ENCODE measurements at places on chromosomes 5 and 9.

- DNase-seq: no peak
Measured at GRCh38 chr5:146762830-146763229, 115.7 kb downstream of the PPP2R2B start.

- DNase-seq: no peak
Measured at GRCh38 chr9:115121181-115121580, 3.2 kb upstream of the TNC start.

GRCh38 chr5:40578501-40579451 lies 100.9 kb upstream of the PTGER4 start:
- DNase-seq: peak; percentile 76

GRCh38 chr9:125472926-125473701 lies 211.5 kb downstream of the GAPVD1 start:
- no peak for DNase-seq

DNA sequence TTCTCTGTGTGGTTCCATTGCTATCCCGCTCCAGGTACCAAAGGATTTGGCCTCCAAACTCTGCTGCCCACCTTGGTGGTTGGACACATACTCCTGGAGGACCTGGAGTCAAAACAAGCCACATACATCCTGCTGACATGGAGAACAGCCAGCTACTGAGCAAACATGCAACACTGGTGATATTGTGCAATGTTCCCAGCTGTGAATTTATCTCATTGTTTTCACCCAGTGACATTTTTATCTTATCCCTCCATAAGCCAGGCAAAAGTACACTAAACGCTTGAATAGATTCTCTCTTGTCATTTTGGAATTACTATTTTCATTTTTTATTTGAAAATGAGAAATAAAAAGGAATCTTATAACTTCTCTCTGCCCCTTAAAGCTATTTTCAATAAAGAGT lies 11.1 kb upstream of the CTSL start:
- DNase-seq: no peak

DNA sequence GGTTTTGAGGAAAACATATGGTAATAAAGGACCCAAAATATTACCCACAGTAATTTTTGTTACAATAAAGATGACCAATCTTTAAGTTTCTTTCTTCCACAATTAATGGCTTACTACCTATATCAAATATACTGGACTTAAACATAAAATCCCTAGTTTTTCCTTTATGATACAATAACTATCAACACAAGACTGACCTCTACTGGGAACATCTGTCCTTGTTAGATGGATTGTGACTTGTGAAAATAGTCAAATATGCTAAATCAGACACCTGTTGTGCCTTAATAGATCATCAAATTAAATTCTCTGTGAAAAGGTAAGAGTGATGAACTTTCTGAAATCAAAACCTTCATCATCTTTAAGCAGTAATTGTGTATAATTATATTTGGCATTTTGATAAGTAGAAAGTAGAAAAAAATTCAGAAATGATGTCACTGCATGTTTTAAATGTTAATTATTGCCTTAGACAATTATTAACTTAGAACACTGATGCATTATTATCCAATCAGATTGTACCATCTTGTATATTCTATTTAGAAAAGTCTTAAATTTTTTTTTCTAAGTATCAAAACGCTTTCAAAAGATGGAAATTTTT lies 113.6 kb downstream of the DEPDC1B start:
- no peak for DNase-seq

DNA sequence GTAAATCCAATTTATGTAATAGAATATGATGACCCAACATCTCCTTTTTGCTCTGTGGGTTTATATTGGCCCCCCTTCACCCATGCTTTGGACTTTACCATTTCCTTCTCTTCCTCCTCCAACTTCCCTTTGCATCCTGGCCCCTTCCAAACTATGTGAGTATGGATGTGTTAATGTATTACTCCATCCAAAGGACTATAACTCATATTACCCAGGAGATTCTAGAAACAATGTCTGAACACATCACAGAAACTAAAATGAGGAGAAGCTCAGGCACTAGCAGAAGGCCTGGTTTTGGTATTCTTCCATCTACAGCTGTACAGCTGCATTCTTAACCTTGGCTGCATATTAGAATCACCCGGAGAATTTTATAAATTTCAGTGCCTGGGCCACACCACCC lies 110.7 kb downstream of the PDE4D start:
- no peak for DNase-seq

GRCh38 chr5:73528248-73528647 lies 30.0 kb downstream of the BTF3 start:
- no peak for DNase-seq

- DNase-seq: no peak
Measured at GRCh38 chr5:19927170-19927569, 60.8 kb downstream of the CDH18 start.

DNA sequence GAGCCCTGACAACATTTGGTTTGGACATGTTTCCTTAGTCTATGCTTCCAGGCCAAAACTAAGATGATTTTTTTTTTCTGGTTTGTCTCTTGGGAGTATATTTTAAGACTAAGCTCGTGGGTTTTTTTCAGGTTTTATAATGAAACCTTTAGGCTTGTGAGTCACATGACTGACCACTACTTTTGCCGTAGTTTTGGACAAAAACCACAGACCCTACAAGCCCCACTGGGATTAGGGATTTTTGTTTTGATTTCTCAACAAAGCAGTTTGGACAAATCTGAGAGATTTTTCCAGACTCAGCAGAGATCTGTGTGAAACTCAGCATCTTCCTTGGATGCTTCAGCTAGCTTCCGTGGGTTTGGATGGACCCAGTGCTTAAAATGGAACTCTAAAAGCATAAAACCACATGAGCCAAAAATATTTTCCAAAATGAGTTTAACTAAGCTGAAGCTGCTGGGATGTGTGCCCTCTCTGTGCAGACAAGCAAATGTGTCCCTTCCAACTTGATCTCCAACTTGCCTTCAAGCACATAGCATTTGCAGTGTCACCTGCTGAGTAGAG lies 70.3 kb upstream of the SMIM15 start:
- no peak for DNase-seq

DNA sequence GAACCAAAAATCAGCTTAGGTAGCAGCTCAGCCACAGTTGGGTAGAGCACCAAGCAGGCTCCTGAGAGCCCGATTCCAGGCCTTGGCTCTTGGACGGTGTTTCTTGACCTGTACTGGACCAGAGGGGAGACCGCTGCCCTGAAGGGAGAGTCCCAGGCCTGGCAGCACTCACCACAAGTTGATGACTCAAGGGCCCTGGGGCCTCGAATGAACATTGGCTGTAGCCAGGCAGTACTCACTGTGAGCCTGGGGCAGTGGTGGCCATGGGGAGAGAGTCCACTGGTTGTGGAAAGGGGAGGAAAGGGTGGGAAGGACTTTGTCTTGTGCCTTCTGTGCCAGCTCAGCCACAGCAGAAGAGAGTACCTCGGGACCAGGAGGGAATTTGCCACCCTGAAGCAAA lies 166.1 kb downstream of the EDIL3 start:
- no peak for DNase-seq

DNA sequence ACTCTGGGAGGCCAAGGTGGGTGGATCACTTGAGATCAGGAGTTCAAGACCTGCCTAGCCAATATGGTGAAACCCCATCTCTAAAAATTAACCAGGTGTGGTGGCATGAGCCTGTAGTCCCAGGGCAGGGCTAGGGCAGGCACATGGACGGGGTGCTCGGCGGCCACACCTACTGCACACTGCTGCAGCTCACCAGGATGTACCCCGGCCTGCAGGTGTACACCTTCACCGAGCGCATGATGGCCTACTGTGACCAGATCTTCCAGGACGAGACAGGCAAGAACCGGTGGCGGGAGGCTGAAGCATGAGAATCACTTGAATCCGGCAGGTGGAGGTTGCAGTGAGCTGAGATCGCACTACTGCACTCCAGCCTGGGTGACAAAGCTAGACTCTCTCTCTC lies 3.2 kb downstream of the ST6GALNAC4 start:
- DNase-seq: no peak

GRCh38 chr9:100150214-100150613 lies 51.2 kb downstream of the INVS start:
- no peak for DNase-seq

- peak; percentile 36 for DNase-seq
Measured at GRCh38 chr5:88602584-88602983, 280.4 kb downstream of the MEF2C start.

- DNase-seq: no peak
Measured at GRCh38 chr5:31194892-31195555, 1.5 kb downstream of the CDH6 start.

GRCh38 chr5:72434781-72435437 lies 72.3 kb downstream of the ZNF366 start:
- no peak for DNase-seq

DNA sequence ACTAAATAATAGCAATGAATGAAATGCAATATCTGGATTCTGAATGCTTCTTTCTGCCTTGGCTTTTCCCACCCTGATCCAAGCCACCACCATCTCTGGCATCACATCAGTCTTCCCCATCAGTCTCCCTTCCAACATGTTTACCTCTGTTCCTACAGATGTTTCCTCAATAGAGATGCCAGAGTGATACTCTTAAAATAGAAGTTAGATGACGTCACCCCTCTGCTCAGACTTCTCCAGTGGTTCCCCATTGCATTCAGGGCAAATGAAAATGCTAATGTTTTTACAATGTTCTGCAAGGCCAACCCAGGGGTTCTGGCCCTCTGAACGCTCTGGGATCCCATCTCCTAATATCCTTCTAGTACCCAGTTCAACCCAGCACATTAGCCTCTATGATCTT lies 305.8 kb downstream of the TRIM32 start:
- DNase-seq: no peak

- no peak for DNase-seq
Measured at GRCh38 chr5:93328833-93329232, 252.2 kb downstream of the NR2F1-AS1 start.

DNA sequence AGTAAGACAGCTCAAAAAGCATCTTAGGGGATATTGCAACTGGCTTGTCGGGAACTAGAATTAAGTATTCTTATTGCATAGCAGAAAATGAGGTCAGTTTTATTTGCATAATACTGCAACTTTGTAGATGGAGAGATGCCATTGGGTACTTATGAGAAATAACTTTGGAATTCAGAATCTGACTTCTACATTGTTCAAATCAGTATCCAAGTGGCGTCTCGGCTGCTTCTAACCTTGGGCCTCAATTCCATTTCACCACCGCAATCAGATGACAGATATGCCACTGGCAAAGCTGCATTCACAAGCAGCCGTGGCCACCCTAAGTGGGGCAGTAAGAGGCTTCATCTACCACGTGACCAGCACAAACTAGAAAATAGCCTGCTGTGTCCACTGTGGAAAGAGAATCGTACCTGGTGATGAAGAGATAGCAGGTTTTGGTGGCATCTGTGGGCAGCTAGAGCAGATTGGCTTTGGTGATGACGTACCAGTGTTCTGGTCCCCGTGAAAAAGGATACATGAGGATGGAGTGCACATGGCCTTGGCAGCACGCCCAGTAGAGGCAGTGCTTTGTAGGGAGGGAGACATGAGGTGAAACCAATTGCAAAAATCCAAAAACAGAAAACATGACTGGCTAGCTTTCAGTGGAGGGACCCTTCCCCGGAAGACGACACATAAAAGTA lies 116.6 kb downstream of the KLHL3 start:
- no peak for DNase-seq

DNA sequence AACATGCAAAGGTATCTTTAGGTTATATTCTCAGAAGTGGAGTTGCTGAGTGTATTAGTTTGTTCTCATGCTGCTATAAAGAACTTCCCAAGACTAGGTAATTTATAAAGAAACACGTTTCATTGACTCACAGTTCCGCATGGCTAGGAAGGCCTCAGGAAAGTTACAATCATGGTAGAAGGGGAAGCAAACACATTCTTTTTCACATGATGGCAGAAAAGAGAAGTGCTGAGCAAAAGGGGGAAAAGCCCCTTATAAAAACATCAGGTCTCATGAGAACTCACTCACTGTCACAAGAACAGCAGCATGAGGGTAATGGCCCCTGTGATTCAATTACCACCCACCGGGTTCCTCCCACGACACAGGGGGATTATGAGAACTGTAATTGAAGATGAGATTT lies 163.6 kb upstream of the PRLR start:
- no peak for DNase-seq

GRCh38 chr9:113919382-113919781 lies 43.3 kb downstream of the ZNF618 start:
- no peak for DNase-seq

GRCh38 chr9:19457693-19458009 lies 48.8 kb downstream of the ACER2 start:
- no peak for DNase-seq

- DNase-seq: no peak
Measured at GRCh38 chr5:90119531-90119971, 290.0 kb downstream of the CETN3 start.

- DNase-seq: no peak
Measured at GRCh38 chr9:23088932-23089364, 642.3 kb downstream of the DMRTA1 start.

GRCh38 chr5:16547200-16547842 lies 69.5 kb downstream of the RETREG1 start:
- no peak for DNase-seq

- DNase-seq: no peak
Measured at GRCh38 chr9:85925493-85925892, 15.5 kb upstream of the NAA35 start.

GRCh38 chr5:2569176-2569575 lies 182.3 kb downstream of the IRX2 start:
- no peak for DNase-seq

GRCh38 chr9:128987805-128988204 lies 40.3 kb downstream of the NUP188 start:
- DNase-seq: no peak

GRCh38 chr9:124078641-124079040 lies 67.1 kb downstream of the LHX2 start:
- no peak for DNase-seq

DNA sequence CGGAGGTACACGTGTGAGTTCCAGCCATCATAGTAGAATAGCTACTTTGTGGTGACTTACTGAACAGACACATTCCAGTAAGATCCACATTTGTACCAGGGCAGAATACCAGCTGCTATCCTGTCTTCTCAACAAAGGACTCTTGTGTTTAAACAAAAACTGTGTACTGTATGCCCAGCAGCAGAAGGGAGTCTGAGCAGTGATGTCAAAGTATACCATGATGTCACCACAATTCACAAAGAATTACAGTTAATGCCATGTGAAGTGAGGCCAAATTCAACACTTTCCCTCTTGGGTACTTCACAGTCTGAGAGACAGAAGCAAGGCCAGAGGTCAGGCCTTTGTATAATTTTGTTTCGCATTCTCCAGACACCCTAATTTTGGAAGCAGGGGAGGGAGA lies 137.0 kb downstream of the ADAMTSL1 start:
- DNase-seq: no peak

- peak; percentile 72 for DNase-seq
Measured at GRCh38 chr9:135085830-135086546, 1.5 kb upstream of the OLFM1 start.

GRCh38 chr5:151296974-151297373 lies 6.6 kb downstream of the SLC36A3 start:
- DNase-seq: no peak

All from activated CD4-positive, alpha-beta T cell treated with anti-CD3 and anti-CD28 coated beads, Interleukin-2, amount 50 U/mL, for 48 hours (primary cell).